ENCODE measurements at places on chromosomes 5 and 9. TPM values are rescaled to one million over a fixed set of nuclear protein-coding genes. Genes with fewer than 3 reads are reported as not detected.

IL13 gene
- total RNA-seq = not detected

MPDZ gene
- 50.7 TPM for total RNA-seq

RAPGEF1 gene
- total RNA-seq = 28.2 TPM

SAXO1 gene
- not detected for total RNA-seq

ARHGEF28 gene
- total RNA-seq = 49.0 TPM

KIF4B gene
- total RNA-seq = under 0.01 TPM

ARHGEF37 gene
- 1.5 TPM for total RNA-seq

PRUNE2 gene
- total RNA-seq = 68.1 TPM

All from uterine smooth muscle cell (primary cell).